Activated T-helper 1 cell treated with anti-CD3 and anti-CD28 coated beads, Interleukin-12 subunit alpha, Interleukin-12 subunit beta, Interleukin-2, Interleukin-4 antibody, amounts not matched to agents 30 ng/mL and 10 ng/mL and 1 ng/mL, durations not matched to agents 14 hours and 24 hours and 36 hours (primary cell): ENCODE measurements at places on chromosomes 3 and 15.

- DNase-seq, result no peak
These were observed 331.3 kb upstream of the FRG2C start for GRCh38 chr3:75332794-75333193.

GRCh38 chr3:183930086-183930485 is 45.4 kb upstream of the PARL start:
- DNase-seq, result no peak

DNA sequence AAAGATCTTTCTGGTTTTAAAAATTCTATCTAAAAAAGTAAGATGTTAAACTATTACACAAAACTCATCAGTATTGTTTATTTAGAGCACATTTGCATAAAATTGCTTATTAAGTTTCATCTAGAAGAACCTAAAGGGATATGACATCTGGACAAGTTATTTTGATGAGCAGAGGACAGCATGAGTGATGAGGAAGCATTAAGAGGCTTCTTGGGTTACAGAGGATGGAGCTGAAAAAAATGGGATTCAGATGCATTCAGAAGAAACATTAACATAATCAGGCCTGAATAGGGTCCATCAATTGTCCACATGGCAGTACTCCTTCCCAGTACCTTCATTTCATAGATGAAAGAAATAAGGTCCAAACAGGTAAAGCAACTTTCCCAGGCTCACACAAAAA is 41.6 kb downstream of the IMPG2 start:
- no peak for DNase-seq

DNA sequence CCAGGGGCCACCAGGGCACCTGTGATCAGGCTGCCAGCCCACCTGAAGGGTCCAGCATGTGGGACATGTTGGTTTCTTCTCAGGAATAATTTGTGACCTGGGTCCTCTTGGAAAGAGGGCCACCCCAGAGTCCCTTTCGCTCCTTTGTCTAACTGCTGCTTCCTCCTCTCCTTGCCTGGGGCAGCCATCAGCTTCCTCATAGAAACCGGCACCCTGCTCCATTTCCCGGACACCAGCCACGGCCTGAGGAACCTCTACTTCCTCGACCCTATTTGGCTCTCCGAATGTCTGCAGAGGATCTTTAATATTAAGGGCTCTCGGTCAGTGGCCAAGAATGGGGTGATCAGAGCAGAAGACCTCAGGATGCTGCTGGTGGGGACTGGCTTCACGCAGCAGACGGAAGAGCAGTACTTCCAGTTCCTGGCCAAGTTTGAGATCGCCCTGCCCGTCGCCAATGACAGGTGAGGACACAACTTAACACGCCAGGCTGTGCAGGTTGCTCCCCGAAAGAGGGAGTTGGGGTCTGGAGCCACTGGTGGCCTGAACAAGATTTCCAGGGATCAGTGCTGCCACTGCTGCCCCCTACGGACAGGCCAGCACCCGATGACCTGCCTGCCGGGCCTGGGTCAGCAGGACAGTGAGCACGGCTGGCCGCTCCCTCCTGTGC is 109.7 kb downstream of the LRRK1 start:
- DNase-seq, result no peak

- no peak for DNase-seq
These were observed 41.8 kb downstream of the NCEH1 start for GRCh38 chr3:172669021-172669420.

DNA sequence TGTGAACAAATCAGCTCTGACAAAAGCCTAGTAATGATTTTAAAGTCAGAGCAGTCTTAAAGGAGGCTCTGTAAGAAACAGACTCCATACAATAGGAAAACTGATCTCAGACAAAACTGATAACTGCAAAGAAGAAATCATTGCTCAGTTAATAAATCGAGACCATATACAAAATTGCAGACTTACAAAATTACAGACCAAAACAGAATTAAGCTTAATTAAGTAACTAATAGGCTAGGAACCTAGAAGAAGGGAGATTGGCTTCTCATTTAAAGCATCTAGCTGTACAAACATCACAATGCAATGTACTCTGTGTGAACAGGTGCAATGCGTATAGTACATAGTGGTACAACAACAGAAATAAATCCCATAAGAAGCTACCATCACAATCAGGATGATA is 46.3 kb downstream of the ZBTB20 start:
- DNase-seq, result no peak

DNA sequence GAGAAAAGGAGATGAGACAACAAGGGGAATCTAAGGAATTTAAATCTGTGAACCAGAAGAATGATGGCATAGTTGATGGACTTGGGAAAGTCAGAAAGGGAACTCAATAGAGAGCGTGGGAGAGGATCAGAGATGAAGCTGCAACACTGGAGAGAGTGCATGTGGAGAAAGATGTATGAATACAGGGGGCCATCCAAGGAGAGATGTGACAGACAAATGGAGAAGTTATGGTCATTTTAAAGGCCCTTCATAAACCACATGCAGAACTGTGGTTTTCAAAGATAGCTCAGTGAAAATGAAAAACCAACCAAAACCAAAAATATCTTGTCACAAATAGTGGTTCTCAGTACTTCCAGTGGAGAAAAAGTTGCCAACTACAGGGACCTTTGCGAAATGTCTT is 265.2 kb downstream of the SUCLG2 start:
- no peak for DNase-seq

DNA sequence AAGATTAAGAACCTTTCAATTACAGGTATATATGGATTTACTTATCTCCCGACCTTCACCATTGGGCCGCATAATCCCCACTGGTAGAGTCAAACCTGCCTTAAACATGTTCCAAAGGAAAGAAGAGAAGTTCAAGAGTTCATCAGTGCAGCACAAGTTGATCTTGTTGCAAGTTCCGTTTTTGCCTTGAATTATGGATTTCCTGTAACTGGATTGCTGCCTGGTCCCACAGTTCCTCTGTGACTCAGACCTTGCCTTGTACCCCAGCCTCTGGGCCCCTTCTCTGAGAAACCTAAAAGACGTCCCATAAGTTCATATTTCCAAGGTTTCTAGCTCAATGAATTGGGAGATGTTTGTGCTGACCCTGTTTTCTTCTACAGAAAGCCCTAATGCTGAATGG is 112.5 kb upstream of the THBS1 start:
- no peak for DNase-seq

GRCh38 chr3:18349197-18349798 is 75.8 kb downstream of the SATB1 start:
- no peak for DNase-seq

DNA sequence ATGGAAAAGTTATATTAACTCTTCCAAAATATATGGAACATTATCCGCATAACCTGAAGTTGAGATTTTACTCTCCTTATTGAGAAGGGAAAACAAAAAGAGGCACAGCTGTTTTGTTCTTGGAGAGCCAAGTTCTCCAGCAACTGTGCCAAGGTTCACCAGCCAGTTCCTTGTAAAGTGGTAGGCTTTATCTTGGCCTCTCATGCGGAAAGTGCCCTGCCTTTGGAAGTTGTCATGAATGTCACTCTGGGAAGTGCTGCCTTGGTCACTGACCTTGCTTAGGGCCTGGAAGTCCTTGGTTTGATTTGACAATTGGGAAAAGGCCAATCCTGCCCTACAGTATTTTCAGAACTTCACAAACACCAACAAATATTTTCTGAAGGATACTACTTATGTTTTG is 44.2 kb upstream of the THRB start:
- DNase-seq, result no peak

- peak; percentile 47 for DNase-seq
These were observed 8.8 kb downstream of the RPL39L start for GRCh38 chr3:187130346-187131066.

- no peak for DNase-seq
These were observed 94.7 kb downstream of the RAB11A start for GRCh38 chr15:65963911-65964482.

- no peak for DNase-seq
These were observed 383.6 kb upstream of the SEMA6D start for GRCh38 chr15:47333734-47334133.

DNA sequence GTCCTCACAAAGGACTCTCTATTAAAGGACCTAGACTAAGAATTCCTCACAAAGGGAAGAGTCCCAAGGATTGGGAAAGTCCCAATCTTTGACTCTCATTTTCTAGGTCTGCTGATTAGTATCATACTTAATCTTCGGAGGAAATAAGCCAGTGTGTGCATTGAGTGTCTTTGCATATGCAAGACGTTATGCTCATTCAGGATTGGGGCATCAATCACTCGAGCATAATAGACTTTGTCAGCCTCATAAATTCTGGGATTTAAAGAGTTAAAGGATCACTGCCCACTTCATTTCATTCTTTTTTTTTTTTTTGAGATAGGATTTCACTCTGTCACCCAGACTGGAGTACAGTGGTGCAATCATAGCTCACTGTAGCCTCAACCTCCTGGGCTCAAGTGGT is 154.3 kb downstream of the RBPMS2 start:
- DNase-seq, result no peak

GRCh38 chr15:45732662-45733061 is 97.8 kb downstream of the SQOR start:
- no peak for DNase-seq

- peak; percentile 35 for DNase-seq
These were observed 110.2 kb downstream of the NR1I2 start for GRCh38 chr3:119891944-119892721.

- DNase-seq, result peak; percentile 60
These were observed 20.5 kb downstream of the WDR73 start for GRCh38 chr15:84633311-84634227.

DNA sequence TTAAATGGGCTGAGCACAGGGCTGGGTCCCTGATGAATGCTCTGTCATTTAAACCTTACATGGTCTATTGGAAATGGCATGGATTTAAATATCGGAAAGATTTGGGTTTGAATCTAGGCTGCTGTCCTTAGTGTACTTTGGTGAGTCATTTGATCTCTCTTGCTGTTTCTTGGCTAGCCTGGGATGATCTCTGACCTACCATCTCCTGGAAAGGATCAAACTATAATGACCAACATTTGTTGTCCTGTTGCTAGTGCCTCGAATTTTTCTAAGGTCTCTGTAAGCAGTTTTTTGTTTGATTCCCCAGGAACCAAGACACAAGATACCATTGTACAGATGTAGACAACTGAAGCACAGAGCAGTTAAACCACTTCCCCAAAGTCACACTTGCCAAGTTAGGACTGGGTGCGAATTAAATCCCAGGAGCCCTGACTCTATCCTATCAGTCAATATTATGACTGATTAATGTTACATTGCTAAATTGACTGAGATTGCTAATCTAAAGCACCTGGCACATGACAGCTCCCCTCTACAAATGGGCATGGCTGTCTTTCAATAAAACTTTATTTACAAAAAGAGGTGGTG is 244.9 kb upstream of the MCTP2 start:
- no peak for DNase-seq

DNA sequence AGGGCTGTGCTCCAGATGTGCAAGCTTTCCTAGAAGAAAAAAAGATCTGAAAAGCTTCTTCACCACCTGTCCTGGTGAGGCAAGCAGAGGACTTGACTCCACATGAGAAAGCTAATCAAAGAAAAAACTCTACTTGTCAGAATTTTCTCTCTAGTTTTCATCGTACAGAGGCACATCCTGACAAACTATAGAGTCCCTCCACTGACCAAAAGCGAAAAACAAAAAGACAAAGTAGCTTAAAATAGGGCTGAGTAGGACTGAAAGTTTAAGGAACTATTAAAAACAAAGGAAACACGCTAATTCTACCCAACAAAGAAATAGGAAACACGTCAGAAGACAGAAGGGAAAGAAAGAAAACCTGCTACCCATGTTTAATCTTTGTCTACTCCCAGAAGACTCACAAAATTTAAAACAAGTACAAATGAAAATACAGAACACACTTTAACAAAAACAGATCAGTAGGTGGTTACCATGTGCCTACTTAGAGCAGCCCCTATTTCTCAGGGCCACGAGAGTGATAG is 26.5 kb downstream of the NANOGP8 start:
- DNase-seq, result no peak

DNA sequence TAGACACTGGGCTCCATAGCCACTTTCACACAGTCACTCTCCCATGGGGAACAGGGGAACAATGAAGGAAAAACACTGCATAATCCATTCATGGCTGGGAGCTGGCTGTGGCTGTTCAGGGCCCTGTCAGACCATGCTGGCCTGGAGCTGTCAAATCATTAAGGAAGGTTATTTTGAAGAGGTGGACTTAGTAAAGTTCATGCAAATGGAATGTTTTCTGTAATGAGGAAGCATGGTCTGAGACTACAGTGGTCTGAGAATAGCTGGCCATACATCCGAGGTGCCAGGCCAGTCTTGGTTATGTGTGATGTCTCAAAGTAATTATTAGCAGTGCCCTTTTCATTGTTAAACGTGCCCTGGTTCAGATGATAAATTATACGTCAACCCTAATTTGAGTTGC is 117.1 kb upstream of the MRPS22 start:
- no peak for DNase-seq

DNA sequence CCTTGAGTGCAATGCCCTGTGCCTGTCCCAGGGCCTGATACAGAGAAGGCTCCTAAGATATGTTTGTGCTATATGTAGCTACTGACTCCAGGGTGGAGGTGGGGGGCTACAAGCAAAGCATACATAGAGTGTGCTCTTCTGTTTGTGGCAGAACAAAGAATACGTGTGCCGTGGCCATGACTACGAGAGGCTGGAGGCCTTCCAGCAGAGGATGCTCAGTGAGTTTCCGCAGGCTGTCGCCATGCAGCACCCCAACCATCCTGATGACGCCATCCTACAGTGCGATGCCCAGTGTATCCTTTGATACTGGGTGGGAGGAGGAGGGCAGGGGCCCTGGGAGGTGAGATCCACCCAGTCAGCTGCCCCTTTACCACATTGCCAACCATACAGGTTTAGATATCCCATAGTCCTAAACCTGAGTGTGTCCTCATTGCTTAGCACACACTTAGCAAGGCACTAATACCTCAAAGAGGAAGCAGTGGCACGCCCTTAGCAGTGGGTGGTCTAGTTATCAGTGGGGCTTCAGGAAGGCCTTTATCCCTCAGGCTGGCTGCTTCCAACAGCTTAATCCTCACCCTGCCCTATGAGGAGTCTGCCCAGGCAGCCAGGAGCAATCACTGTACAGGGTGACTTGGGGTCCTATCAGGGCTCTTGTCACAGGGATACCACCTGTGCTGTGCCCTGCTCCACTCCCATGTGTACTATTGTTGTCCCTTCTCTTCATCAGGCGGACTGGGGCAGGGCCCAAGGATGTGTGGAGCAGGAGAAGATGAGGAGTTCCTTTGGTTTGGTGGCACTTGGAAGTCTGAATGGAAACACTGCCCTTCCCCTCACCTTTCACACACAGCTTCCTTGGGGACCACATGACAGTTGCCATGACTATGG is 30.1 kb upstream of the MANF start:
- no peak for DNase-seq

DNA sequence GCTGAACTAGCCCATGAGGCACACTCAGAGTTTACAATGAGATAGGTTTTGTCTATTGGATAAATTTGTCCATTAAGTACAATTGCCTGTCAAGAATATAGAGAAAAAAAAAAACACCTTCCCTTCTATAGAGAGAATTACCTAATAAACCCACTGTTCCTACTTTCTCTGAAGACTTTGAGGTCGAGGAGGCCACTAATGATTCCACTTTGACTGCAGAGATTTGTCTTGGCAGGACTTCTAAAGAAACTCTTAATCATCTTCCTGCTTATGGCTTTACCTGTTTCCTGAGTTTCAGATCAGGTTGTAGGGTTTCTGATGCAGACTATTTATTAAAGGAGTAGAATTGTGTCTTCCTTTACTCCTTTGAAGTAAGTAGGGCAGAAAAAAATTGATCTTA is 342.4 kb upstream of the KCNMB2 start:
- DNase-seq, result no peak

GRCh38 chr3:169581633-169582032 is 81.9 kb downstream of the MECOM start:
- DNase-seq, result no peak
